ENCODE measurements at places on chromosomes 5 and 9.

- DNase-seq = no peak
Measured at GRCh38 chr9:81628897-81629296, 60.5 kb downstream of the TLE1 start.

- DNase-seq = no peak
Measured at GRCh38 chr5:151895660-151896030, 29.0 kb downstream of the GLRA1 start.

GRCh38 chr5:115262011-115262320 lies 711 bp downstream of the PGGT1B start:
- no peak for DNase-seq

DNA sequence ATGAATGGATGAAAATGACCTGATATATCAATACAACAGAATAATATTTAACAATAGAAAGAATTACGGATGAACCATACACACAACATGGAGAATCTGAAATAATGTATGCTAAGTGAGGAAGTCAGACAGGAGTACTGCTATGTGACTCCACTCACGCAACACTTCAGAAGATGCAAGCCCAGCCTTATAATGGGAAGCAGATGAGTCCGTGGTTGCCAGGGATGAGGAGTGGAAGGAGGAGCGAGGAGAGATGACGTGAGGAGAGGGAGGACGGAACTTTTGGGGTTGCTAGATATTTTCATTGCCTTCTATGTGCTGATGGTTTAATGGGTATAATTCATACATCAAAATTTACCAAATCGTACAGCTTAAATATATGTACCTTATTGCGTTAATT lies 55.4 kb upstream of the ERCC6L2 start:
- no peak for DNase-seq

DNA sequence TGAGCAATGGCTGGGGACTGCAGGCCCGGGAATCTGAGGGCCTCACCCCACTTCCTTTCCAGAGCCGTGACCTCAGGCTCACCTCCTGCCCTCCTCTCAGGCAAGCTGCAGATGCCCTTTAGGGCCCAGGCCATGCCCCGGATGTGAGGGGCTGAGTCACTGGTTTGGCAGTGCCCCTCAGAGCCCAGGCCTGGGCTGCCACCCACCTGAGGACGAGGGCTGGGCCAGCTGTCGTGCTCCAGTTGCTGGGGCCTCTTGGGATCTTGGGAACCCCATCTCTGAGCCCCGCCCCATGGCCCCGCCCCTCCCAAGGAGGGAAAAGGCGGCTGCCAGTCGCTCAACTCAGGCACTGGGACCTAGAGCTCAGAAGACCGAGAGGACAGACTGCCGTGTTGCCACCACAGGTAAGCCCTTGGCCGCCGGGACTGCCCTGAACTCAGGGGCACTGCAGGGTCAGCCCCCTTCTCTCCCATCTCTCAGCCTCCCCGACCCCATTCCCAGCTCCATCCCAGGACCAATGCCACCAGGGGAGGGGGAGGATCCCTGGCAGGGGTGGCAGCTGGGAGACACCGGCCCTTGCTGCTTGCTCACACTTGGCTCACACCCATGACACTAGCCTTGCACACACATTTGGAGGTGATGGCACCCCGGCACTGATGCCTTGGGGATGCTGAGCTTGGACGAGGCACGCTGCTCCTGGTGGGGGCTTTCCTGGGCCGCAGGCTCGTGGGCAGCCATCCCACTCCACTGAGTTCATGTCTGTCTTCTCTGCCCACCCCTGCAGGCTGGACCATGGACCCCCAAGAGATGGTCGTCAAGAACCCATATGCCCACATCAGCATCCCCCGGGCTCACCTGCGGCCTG lies at the start of gene CYSRT1:
Gene CYSRT1, plus strand, starts transcription at position 345 of the 865 bp plus-strand sequence. Its CDS starts 448 bp downstream, at position 793.
- DNase-seq = no peak

All from NCI-H524 treated with DMSO at 0.1 percent for 48 hours (cell line).